ENCODE measurements at places on chromosomes 1 and 21. TPM values are rescaled to one million over a fixed set of nuclear protein-coding genes. Genes with fewer than 3 reads are reported as not detected.

DNA sequence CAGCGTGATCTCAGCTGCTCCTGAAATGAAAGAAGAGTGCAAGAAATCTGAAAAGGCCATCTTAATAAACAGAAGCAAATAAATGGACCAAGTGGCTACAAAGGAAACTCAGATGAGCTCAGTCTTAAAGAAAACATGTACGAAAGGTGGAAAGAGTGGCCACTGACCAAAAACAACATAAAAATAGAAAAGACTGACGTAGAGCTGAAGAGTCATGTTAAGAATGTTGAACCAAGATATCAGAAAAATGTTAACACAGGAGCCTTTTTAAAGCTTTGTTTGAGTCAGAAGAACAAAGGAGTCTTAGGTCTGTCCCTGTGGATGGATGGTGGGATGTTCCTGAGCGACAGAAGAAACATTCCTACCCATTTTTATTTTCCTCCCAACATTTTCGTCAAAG, 30.8 kb upstream of the ZNF648 start:
- H3K4me3 ChIP-seq, result no peak overlapping the region
- H3K27ac ChIP-seq, result no peak overlapping the region
- no peak for DNase-seq
- peaks cover 3% of the 10 kb centered on the region for H3K27me3 ChIP-seq

DNA sequence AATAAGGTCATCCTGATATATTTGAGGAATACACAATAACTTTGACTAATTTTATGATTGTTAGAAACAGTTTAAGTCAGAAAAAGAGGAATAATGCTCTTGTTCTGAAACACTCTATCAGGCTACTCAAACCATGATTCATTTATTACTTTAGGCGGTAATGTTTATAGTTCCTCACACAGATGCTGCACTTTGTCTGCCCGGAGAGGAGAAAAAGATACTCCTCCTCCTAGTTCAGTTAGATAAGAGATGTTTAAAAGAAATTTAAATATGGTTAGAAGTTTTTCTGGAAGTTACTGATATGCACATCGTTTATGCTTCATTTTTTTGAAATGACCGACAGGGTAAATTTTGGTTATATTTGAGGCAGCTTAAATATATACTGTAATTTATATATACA, 103.0 kb downstream of the ZMYM4 start:
- no peaks in the 10 kb centered on the region for H3K27me3 ChIP-seq
- no peaks in the 10 kb centered on the region for H3K4me1 ChIP-seq
- no peak overlapping the region for H3K27ac ChIP-seq
- H3K36me3 ChIP-seq, result peaks cover 17% of the 10 kb centered on the region
- DNase-seq, result no peak

DNA sequence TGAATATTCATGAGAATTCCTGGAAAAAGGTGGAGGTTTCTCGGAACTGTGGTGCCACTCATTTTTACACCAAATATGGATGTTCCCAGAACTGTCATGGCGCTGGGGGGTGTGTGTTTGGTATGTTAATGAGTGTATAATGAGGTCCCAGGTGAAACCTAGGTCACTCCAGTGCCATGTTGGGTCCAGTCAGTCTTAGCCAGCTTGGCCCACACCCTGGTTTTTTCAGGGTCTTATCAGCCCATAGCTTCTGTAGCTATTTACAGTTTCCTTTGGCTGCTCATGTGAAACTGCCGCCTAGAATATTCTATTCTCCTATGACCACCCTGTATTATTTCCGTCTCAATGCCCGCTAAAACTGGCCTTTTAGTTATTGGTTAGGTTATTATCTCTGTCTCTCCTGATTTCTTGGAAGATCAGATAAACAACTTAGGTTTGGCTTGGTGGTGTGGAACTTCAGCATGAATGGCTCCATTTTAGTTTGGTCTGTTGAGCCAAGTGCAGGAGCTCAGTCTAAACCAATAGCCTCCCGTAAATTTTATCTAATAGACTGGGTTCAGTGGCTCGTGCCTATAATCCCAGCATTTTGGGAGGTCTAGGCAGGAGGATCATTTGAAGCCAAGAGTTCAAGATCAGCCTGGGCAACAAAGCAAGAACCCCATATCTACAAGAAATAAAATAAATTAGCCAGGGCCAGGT, 42.1 kb upstream of the EDARADD start:
- no peaks in the 10 kb centered on the region for H3K36me3 ChIP-seq
- H3K4me3 ChIP-seq, result no peak overlapping the region
- no peaks in the 10 kb centered on the region for H3K4me1 ChIP-seq
- H3K27ac ChIP-seq, result no peak overlapping the region

GRCh38 chr1:189237008-189237407, 1240.7 kb downstream of the BRINP3 start:
- no peak overlapping the region for H3K27ac ChIP-seq
- H3K27me3 ChIP-seq, result no peaks in the 10 kb centered on the region
- H3K4me1 ChIP-seq, result no peaks in the 10 kb centered on the region

DNA sequence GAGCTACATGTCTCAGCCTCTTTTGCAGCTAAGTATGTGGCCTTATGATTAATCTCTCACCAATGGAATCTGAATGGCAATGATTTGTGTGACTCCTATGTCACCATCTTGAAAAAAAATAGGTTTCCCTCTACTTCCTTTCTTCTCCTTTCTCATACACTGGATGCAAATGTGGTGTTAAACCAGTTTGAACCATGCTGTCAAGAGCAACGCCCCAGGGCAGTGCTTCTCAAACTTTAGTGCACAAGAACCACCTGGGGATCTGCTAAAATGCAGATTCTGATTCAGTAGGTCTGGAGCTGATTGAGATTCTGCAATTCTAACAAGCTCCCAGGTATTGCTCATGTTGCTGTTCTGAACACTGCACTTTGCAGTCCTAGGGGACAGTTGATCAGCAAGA, 44.7 kb upstream of the ZNF644 start:
- peaks cover 4% of the 10 kb centered on the region for H3K27me3 ChIP-seq
- peaks cover 23% of the 10 kb centered on the region for H3K4me1 ChIP-seq
- no peak for DNase-seq
- no peak overlapping the region for H3K4me3 ChIP-seq
- no peak overlapping the region for H3K27ac ChIP-seq
- peaks cover 15% of the 10 kb centered on the region for H3K36me3 ChIP-seq

DNA sequence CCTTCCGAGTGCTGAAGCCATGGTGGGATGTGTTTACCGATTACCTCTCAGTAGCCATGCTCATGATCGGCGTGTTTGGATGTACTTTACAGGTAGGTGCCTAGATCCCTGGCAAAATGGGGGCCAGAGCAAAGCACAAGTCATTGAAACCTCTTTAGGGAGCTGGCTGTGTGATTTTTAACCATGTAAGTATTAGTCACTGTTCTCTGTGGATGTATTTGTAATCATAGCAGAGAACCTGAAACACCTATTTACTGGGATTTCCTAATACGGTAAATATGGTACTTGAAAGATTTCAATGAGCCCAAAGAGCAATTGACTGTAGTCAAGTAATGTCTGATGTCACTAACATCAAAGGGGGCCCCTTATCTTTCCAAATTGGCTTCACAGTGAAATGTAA, 53.6 kb downstream of the LRRC8C start:
- DNase-seq, result no peak
- no peak overlapping the region for H3K27ac ChIP-seq
- H3K4me1 ChIP-seq, result peaks cover 10% of the 10 kb centered on the region
- no peaks in the 10 kb centered on the region for H3K27me3 ChIP-seq
- no peak overlapping the region for H3K4me3 ChIP-seq

DNA sequence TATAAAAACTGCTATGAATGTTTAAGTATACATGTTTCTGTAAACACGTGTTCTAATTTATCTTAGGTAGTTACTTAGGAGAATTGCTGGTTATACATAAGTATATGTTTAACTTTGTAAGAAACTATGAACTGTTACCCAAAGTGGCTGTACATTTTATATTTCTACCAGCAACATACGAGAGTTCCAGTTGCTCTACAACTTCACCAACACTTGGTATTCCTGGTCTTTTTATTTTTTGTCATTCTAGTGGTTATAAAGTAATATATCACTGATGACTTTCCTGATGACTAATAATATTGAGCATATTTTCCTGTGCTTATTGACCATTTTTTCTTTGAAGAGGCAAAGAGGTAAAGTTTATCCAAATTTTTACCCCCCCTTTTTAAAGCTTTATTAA, 76.0 kb downstream of the KIAA0319L start:
- H3K36me3 ChIP-seq, result peaks cover 21% of the 10 kb centered on the region
- no peak overlapping the region for H3K27ac ChIP-seq
- no peaks in the 10 kb centered on the region for H3K27me3 ChIP-seq
- H3K4me3 ChIP-seq, result no peak overlapping the region
- no peak for DNase-seq

- H3K4me3 ChIP-seq, result no peak overlapping the region
- H3K27me3 ChIP-seq, result no peaks in the 10 kb centered on the region
- no peak for DNase-seq
- H3K4me1 ChIP-seq, result peaks cover 35% of the 10 kb centered on the region
- no peak overlapping the region for H3K27ac ChIP-seq
These were observed 47.6 kb downstream of the KIAA0319L start for GRCh38 chr1:35509558-35509957.

DNA sequence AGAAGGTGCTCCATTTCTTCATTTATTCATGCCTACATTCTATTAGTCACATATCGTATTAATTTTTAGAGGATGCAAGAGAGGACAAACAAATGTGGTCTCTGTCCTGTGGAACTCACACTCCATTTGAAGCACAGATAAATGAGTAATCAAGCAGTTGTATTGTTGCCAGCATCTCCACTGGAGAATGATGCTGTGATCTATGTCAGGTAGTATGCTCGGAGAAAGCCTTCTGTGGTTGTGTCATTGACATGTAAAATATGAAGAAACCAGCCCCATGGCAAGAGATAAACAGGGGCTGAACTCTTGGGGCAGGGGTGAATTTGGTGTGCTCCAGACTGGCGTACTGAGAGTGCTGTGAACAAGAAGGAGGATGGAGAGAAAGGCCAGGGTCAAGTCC, 101.2 kb downstream of the FASLG start:
- DNase-seq, result no peak
- peaks cover 8% of the 10 kb centered on the region for H3K27me3 ChIP-seq
- H3K4me1 ChIP-seq, result peaks cover 31% of the 10 kb centered on the region
- H3K4me3 ChIP-seq, result no peak overlapping the region
- no peaks in the 10 kb centered on the region for H3K36me3 ChIP-seq

DNA sequence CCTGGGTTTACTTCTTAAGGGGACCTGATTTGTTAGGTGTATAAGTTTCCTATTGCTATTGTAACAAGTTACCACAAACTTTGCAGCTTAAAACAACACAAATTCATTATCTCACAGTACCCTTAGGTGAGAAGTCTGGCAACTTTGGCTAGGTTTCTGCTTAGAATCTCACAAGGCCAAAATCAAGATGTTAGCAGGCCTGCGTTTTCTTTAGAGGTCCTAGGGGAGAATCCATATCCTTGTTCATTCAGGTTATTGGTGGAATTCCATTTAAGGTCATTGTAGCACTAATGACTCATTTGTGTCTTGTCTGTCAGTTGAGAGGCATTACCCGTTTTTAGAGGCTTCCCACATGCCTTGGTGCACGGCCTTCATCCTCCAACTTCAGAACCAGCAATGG, 8.2 kb upstream of the SH2D1B start:
- no peak for DNase-seq
- peaks cover 12% of the 10 kb centered on the region for H3K27me3 ChIP-seq
- no peak overlapping the region for H3K4me3 ChIP-seq
- no peak overlapping the region for H3K27ac ChIP-seq
- no peaks in the 10 kb centered on the region for H3K36me3 ChIP-seq
- H3K4me1 ChIP-seq, result peaks cover 8% of the 10 kb centered on the region

- H3K4me3 ChIP-seq, result peak overlapping the region; percentile 74
- H3K27ac ChIP-seq, result peak overlapping the region; percentile 97
- peaks cover 26% of the 10 kb centered on the region for H3K36me3 ChIP-seq
- no peaks in the 10 kb centered on the region for H3K27me3 ChIP-seq
- peaks cover 73% of the 10 kb centered on the region for H3K4me1 ChIP-seq
These were observed 1.9 kb downstream of the BTBD19 start for GRCh38 chr1:44810101-44810761.

- no peaks in the 10 kb centered on the region for H3K27me3 ChIP-seq
- DNase-seq, result no peak
- H3K4me1 ChIP-seq, result peaks cover 27% of the 10 kb centered on the region
- no peak overlapping the region for H3K27ac ChIP-seq
- H3K4me3 ChIP-seq, result no peak overlapping the region
These were observed 32.8 kb upstream of the EPS15 start for GRCh38 chr1:51551848-51552296.

GRCh38 chr21:39003982-39004633, 179.1 kb downstream of the PSMG1 start:
- peaks cover 23% of the 10 kb centered on the region for H3K4me1 ChIP-seq
- no peak overlapping the region for H3K4me3 ChIP-seq
- no peak for DNase-seq
- no peak overlapping the region for H3K27ac ChIP-seq

DNA sequence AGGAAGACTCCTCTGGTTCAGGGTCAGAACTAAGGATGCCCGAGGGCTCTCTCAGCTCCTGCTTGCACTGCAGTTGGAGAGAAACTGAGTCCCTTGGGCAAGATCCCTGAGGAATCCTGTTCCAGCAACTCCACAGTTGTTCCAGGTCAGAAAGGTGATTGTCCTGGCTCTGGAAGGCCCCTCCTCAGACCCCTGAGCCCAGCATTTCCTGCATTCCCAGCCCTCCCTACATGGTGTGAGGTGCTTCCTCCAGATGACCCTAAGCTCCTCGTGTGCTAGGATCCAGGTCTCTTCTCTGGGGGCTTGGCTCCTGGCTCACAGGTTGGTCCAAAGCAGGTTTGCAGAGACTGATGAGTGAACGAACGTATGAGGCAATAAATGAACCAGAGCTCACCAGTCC, 11.5 kb downstream of the LDLRAD1 start:
- H3K4me3 ChIP-seq, result no peak overlapping the region
- no peak overlapping the region for H3K27ac ChIP-seq
- DNase-seq, result no peak
- peaks cover 8% of the 10 kb centered on the region for H3K27me3 ChIP-seq
- no peaks in the 10 kb centered on the region for H3K36me3 ChIP-seq

The UBE2U gene
- total RNA-seq, result not detected

The ZNF281 gene
- 31.2 TPM for total RNA-seq

All from activated B cell treated with CpG ODN at 0.5 μM for 24 hours (primary cell).